ENCODE measurements at places on chromosomes 11 and 22.
A peak's percentile ranks its signal among the peaks of the same experiment; 100 is the strongest.

DNA sequence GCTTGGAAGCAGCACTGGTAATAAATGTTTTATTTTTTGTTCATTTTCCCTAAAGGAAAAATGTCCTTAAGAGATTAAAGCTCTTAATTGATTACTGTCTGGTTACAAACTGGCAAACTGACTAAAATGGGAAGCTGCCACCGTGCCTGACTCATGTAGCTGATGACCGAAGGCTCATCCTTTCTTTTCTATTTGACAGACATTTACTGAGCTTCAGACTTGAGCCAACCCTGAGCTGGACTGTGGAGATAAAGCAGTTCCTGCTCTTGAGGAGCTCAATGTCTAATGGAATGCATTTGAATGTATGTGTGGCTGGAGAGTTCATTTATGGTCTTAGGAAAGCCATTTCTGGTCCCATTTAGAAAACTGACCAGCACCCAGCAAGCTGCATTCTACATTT is 91.3 kb downstream of the RNF169 start:
- DNase-seq, result no peak

GRCh38 chr11:126305699-126306098 is 1.8 kb downstream of the DCPS start:
- DNase-seq, result no peak

- DNase-seq, result no peak
These were observed 140.8 kb downstream of the TBC1D22A start for GRCh38 chr22:46902998-46903916.

DNA sequence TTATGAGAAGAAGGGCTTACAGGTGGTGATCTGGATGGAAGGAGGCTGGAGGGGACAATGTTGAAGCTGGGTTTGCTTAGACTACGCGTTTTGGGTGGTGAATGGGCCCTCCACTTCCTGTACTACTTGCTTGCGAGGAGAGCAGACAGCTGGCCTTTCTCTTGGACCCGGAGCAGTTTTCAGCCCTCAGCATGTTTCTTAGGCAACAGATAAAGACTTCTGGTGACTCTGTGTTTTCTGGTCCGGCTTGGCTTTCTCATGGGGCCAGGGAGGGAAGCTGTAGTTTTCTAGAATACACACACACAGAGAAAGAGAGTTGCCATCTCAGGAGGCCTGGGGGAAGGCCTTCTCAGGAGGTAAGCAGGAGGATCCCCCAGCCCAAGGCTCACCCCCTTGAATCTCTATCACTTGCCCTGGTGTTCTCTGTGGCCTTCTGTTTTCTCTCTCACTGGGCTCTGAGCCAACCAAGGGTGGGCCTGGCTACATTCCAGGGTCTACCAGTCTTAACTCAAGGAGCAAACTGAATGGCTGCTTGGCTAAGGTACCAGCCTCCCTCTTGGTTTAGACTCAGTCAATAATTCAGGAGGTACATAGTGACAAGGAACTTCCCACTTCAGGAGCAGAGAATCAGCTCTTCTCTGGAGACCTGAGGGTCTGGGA is 2.4 kb downstream of the CCS start:
- peak; percentile 7 for DNase-seq

DNA sequence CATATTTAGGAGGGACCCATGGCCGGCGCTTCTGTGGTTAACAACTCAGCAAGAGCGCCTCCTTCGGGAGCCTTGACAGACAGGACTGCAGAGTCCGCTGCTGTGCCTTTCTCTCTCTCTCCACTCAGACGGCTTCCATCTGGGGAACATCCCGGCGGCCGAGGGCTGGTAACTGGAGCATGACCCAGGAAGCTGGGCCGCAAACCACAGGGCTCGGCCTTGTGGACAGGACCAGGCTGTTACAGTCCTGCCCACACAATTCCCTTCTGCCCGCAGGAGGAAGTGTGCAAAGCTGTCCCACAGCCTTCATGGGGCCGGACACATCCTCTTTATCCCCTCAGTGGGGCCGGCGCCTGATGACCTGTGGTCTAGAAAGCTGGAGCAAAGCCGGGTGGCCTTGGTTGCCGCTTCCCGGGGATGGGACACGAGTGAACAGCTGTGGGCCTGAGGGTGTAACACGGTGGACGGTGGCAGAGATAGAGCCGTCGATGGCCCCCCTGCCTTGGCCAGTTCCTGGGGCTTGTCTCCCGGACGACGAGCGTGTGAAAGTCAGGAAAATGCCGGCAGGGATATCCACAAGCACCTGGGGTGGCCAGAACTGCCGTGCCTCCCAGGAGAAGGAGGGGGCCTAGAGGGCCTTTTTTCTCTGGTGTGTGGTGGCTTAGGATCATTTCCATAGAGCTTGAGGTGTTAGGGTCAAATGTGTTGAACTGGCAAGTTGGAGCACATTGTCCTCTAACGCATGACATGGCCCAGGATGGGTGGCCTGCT is 50.1 kb downstream of the FBLN1 start:
- DNase-seq, result no peak

All from stimulated activated naive B cell treated with anti-CD40 and anti-IgM and Interleukin-4, amounts not matched to agents 10 μg/mL and 1 μg/mL and 100 μg/mL, for 72 hours (primary cell).